Ecto neural progenitor cell (in vitro differentiated cells): ENCODE measurements at places on chromosomes 16 and 17.

- no peak for DNase-seq
Observed at GRCh38 chr17:12547831-12548230, 117.9 kb upstream of the MYOCD start.

DNA sequence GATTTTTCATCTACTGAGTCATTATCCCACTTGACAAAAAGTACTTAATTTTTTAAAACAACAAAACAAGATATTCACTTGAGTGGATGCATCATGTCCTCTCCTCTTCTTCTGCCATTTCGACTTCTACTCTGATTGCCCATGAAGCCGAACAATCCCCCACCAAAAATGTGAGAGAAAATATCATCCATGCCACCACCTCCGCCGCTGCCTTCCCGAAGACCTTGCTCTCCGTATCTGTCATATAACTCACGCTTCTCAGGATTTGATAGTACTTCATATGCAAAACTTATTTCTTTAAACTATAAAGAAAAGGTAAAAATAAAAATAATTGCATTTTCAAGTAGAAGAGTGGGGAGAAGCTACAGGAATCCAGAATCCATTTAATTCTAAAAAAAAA lies 2.2 kb downstream of the DNAJA2 start:
- DNase-seq: no peak

DNA sequence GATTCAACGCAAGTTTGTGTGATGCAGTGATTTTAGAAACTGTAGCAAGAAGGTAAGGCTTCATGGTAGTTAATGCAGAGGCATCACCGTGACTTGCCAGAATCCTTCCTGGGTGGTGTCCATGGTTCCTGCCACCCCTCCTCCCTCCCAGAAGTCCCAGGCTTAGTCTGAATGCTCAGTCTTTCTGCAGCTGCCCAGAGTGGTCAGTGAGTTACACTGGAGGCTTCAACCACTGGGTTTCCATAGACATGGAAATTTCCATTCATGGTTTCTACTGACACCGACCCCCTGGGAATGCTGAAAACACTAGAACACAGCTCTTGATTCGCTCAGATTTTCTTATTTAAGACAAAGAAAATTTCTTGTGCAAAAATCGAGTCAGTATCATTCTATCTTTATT lies 159.4 kb upstream of the HSBP1 start:
- DNase-seq: no peak

- no peak for DNase-seq
Observed at GRCh38 chr17:16033729-16034349, 34.2 kb downstream of the TTC19 start.

DNA sequence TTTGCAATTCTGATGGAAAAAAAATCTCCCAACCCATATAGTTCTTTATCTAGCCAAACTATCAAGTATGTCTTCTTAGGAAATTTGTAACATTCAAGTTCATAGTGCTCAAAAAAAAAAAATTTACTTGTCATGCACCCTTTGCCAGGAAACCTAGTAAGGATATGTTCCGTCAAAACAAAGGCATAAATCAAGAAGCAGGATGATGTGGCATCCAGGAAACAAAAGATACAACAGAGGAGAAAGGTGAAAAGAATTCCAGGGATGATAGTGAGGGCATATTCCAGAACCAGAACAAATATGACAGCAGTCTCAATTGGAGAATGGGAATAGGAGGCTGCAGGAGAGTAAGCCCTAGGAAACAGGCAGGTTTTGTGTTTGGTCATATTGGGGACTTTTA lies 104.6 kb downstream of the SPAG9 start:
- DNase-seq: no peak
